Muscle of arm (tissue), 14 donors: ENCODE measurements at places on chromosomes 11 and 22.

DNA sequence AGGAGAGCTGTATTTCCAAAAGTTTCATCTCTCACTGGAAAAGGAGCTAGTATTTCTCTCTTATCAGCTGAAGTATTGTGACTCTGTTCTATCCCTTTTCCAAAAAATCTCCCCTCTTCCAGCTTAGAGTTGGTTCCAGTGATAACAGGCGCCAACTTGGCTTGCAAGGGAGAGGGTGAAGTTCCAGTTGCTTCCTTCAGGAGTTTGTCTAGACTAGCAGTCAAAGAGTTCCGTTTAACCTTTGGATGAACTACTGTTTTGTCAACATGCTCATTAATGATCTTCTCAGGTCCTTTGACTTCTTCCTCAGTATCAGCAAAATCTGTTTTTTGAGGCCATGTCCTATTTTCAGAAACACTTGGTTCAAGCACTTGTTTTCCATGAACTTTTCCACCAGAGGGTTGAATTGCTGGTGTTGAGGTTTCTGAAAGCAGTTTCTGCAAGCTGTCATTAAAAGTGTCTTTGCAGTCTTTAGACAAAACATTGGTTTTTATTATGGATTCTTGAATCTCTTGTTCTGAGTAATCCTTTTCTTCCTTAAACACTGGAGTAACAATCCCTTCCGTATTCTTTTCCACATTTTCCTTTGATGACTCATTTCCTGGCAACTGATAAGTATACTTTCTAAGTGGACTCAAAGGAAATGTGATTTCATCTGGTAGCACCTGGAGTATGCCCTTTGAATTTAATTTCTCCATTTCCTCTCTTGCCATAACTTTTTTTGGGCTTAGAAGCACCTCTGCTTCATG is 39.7 kb upstream of the CCDC89 start:
- no peak for DNase-seq

- DNase-seq: no peak
Measured at GRCh38 chr11:114773541-114774338, 95.4 kb downstream of the NXPE2 start.

GRCh38 chr11:107054391-107054790 is 36.1 kb upstream of the GUCY1A2 start:
- no peak for DNase-seq

DNA sequence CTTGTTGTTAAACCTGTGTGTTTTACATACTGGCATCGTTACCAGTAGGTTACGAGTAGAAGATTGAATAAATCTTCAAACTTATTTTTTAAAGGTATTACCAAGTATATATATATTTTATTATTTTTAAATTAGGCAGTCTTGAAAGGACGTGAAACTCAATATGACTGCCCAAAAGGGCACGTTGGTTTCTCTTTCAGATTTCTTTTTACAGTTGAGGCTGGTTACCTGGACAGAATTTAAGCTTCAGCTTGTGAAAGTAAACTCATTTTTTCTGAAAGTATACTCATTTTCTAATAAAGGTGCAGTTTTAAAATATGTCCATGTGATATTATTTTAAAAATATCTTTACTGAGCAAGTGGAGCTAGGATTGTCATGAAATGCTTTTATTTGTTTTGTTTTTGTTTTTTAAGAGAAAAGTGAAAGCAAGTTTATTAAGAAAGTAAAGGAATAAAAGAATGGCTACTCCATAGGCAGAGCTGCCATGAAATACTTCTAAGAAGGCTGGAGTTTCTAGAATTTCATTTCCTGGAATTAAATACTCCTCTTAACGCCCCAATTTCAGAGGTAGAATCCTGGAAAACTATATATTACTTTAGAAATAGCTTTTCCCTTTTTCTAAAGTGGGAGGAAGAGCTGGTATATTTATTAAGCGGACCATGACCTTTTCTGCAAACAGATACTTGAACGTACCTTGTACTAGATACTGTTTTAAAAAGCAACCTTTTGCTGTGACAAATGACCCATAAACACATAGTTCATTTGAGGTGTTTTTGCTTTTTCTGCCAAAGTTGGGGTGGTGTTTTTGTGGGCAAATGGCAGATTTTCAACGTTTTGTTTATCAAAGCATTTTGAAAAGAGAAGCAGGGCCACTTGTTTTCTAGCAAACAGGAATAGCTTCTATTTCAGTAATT is 1.9 kb downstream of the FBXO7 start:
- no peak for DNase-seq

DNA sequence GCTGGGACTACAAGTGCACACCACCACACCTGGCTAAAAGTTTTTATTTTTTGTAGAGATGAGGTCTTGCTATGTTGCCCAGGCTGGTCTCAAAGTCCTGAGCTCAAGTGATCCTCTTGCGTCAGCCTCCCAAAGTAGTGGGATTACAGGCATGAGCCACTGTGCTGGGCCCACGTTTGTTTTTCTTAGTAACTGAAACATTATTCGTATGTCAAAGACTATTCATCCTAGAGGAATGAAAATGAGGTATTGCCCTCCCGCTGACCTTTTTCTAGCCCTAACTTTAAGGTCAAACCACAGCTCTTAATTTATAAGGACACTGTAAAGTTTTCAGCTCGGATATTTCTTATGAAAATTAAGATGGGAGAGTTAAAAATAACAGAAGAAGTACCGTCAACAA is 33.2 kb upstream of the PAX6 start:
- no peak for DNase-seq
